ENCODE measurements at places on chromosomes 3 and 15.

DNA sequence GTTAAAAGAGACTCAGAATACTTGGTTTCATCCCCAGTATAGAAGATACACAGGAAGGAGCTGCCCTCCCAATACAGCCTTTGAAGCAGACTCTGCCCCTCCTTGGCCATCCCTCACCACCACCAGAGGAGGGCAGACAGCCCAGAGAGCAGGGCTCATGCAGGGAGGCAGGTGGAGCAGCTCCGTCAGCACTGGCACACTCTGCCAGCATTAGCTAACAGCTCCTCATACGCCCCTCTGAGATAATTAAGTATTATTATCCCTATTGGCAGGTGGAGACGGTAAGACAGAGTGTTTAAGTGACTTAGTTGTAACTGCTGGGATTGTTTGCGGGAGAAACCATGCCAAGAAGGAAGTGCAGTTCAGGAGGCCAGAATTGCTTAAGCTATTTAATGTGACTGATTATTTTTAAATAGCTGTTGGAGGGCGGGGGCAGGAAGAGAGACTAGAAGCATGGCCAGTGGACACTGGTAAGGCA is 434.0 kb downstream of the EPHB1 start:
- no peak for DNase-seq

GRCh38 chr3:59411694-59412093 is 361.9 kb upstream of the CFAP20DC start:
- no peak for DNase-seq

DNA sequence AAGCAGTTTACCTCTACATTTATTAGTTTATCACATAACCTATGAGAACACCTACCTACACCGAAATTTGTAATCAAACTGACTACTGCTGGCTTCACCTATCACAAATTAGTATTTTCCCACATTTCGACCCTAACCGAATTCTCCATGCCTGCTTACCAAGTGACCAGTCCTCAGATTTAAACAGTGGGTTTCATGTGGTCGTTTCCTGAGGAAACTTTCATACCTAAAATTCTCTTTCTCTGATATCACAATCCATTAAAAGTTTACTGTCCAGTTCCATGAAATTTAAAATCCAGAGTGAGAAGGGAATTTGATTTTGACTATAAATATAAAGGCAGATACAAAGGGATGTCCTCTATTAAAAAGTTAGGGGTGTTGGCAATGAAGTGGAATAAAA is 1.9 kb downstream of the PLOD2 start:
- no peak for DNase-seq

DNA sequence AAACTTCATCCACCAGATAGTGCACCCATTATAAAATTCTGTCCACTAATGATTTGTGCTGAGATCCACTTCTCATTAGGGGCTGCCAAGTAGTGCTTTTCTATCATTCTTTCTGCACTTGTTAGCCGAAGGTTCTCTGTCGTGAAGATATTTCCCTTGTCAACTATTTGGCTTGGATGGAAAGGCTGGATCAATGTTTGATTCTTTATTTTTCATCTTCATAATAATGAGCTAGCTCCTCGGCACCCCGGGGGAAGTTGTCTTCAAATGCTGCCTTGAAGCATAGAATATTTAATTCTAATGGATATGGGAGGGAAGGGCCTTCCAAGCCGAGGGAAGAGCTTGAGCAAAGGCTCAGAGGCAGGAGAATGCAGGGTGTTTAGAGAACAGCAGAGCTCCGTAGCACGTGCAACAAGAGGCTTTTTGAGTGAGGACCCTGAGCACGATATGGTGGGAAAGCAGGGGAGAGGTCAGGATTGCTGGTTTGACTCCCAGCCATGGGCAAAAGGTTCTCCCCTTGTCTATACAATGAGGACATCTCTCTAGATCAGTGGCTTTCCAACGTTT is 16.3 kb upstream of the MUC20 start:
- DNase-seq, result no peak

DNA sequence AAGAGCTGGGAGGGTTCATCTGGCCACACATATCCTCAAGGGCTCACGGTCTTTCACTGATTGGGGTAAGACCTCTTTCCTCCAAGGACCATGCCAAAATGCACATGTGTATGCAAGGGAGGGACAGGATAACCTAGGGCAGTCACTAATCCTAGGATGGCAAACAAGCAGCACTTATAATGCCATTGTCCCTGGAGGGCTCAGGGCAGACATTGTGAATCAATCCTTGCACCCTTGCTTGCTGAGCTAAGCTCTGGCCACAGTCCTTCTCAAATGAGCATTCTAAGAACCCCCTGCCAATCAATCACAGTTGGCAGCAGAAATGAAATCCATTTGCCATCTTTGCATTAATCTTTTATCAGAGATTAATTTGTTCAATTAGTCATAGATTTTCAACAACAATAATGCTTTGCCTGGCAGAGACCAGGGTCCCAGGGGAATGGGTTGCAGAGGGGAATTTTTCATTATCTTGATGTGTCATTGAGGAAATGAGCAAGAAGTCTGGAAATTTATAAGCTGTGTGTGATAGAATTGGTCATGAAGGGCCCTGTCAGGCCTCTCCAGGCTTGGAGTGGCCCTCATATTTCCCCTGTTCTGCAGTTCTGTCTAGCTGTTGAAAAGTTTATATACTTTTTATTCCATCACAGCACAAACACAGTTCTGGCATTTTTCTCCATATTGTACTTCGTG is 57.2 kb upstream of the KY start:
- DNase-seq, result no peak
